ENCODE measurements at places on chromosomes 16 and 17.

DNA sequence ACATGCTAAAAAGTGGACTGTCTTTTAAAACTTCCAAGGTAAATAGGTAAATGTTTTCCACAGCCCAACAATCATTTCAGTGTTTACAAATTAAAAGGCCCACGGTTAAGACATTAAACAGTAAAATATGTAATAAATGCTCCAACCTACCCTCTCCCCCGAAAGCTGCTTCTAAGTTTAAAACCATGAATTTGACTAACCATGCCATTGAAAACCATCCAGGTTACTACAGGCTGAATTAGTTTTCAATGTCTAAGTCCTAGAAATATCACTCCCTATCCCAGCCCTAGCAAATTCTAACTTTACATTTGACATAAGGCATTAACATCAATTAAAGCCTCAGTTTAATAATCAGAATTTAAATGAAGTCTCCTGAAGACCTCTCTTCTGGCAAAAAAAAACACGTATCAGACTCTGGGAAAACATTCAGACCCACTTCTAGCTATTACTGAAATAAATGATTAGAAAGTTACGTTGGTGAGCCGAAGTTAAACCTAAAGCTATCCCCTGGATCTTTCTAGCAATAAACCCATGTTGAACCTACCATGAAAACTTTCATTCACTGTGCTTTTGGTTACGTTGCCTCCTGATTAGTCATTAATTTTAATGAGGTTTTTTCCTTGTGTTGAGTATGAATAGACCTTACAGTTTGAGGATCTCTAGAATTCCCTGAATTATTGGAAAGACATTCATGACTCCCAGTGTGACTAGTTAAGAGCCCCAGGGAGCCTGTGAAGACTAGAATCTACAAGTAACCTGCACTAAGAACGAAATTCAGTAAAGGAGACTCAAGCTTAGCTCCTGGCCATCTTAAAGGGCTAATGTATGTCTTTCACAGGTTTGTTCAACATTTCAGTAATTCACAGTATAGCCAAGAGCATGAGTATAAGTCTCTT is 1.7 kb upstream of the POLG2 start:
- no peak for DNase-seq
- H3K36me3 ChIP-seq = peaks cover 74% of the 10 kb centered on the region
- H3K4me3 ChIP-seq = no peak overlapping the region
- H3K27me3 ChIP-seq = no peaks in the 10 kb centered on the region

DNA sequence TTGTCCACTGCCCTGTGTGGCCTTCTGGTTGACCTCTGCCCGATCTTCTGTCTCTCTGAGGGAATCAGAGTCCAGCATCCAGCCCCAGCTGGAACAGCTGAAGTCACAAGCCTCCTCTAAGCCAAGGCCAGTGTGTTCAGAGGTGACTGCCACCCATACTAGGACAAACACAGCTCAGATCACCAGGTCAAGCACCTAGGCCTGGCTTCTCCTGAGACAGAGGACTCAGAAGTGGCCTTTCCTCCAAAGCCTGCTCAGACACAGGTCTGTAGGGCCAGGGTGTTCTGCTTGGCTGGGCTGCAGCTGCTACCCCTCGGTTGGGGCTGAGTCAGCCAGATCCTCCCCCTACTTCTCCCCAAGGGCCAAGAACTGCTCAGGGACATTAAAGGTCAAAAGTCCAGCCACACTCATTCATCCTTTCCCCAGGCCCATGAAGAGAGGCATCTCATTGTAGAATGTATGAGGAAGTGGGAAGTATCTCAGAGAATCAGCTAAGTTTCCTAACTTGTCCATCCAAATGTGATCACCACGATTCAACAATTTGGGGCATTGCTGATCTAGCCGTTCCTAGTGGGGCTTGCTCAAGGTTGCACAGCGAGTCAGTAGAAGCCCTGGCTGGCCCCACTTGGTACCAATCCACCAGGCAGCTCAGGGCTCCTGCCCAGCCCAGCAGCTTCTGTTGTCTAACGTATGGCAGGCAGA is 7.6 kb downstream of the SLC46A1 start:
- no peaks in the 10 kb centered on the region for H3K27me3 ChIP-seq
- no peak overlapping the region for H3K4me3 ChIP-seq
- peaks cover 48% of the 10 kb centered on the region for H3K36me3 ChIP-seq
- H3K4me1 ChIP-seq = peaks cover 5% of the 10 kb centered on the region

DNA sequence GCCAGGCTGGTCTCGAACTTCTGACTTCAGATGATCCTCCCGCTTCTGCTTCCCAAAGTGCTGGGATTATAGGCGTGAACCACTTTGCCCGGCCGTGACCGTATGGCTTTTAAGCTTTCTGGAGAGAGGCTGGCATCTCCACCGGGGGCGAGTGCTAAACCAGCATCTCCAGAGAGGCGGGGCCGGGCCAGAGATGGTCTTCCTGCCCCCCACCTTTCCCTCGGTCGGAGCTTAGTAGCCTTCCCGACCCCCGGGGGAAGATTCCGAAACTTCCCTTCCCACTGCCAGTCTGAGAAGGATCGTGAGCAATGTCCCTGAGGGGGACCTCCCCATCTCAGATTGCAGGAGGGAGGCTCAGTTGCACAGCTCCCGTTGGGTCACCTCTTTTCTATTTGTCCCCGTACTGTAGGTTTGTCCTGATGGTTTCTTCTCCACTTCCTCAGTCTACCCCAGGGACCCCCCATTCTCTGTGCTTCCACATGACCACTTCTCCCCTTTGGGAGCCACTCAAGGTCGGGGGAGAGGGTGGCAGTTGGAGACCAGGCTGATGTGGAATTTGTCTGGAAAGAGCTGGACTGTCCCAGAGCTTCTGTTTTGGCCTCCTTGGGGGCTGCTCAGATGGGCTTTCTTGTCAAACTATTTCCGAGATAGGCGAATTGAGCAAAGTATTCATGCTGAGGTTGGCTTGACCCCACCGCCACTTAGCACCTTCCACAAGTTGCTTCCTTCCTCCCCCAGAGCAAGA is 18.2 kb downstream of the IGF2BP1 start:
- peaks cover 60% of the 10 kb centered on the region for H3K27me3 ChIP-seq
- DNase-seq = no peak
- H3K36me3 ChIP-seq = no peaks in the 10 kb centered on the region
- no peak overlapping the region for H3K4me3 ChIP-seq

DNA sequence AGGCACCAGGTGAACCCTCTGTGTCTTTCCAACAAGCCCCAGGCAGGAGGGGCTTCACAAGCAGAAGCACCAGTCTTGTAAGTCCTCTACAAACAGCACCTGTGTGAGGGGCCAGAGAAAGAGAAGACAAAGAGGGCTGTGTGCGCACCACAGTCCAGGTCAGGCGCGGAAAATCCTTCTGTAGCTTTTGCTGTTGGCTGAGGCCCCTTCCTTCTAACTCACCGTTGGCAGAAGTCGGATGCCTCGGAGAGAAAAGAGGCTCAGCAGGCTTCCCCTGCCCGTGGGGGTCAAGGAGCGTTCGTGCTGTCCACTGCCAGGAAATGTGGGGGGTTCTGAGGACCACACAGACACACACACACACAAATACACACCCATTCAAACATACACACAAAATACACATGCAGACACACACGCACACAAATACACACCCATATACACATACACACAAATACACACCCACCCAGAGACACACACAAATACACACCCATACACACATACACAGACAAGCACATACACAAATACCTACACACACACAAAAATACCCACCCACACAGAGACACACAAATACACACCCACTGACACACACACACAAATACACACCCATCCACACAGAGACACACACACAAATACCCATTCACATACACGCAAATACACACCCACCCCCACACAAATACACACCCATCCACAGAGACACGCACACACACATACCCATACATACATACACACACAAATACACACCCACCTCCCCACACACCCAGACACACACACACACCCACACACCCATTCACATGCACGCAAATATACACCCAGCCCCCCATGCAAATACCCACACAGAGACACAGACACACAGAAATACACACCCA is 6.8 kb downstream of the ZG16B start:
- no peaks in the 10 kb centered on the region for H3K36me3 ChIP-seq
- H3K27ac ChIP-seq = peak overlapping the region; percentile 95
- DNase-seq = no peak

DNA sequence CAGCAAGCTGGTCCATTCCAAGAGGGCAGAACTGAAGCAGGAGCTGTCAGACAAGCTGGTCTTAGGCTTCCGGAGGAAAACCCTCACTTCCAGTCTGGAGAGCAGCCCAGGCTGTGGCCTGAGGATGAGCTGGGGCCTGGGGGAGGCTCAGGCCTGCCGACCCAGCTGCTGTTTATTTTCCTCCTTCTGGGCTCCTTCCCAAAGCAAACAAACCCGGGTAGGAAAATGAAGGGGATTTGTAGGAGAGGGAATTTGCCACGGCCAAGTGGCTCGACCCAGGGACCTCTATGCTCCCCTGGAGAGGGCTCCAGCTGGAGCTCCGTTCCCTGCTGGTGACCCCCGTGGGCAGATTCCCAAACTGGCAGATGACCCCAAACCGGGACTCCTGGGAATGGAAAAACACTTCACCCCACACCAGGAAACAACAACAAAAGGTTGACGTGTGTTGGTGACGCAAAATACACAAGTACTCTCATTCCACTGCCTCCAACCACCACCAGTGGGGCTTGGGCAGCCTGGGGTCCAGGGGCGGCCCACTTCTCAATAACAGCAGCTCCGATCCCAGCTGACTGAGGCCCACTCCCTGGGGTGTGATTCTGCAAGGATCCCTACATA is 8.8 kb downstream of the JUP start:
- DNase-seq = no peak
- no peak overlapping the region for H3K4me3 ChIP-seq
- H3K27me3 ChIP-seq = no peaks in the 10 kb centered on the region

GRCh38 chr17:78291944-78292910 is 60.8 kb downstream of the TMEM235 start:
- H3K36me3 ChIP-seq = no peaks in the 10 kb centered on the region
- H3K4me1 ChIP-seq = peaks cover 14% of the 10 kb centered on the region
- DNase-seq = peak; percentile 58
- no peak overlapping the region for H3K4me3 ChIP-seq
- H3K27ac ChIP-seq = no peak overlapping the region

GRCh38 chr17:82252511-82253178 is 20.9 kb downstream of the CSNK1D start:
- H3K36me3 ChIP-seq = peaks cover 85% of the 10 kb centered on the region
- H3K27me3 ChIP-seq = no peaks in the 10 kb centered on the region
- DNase-seq = no peak
- no peak overlapping the region for H3K27ac ChIP-seq
- H3K4me3 ChIP-seq = no peak overlapping the region
- peaks cover 7% of the 10 kb centered on the region for H3K4me1 ChIP-seq

- no peak overlapping the region for H3K4me3 ChIP-seq
- peaks cover 17% of the 10 kb centered on the region for H3K4me1 ChIP-seq
- no peaks in the 10 kb centered on the region for H3K27me3 ChIP-seq
- H3K36me3 ChIP-seq = peaks cover 21% of the 10 kb centered on the region
- no peak for DNase-seq
Measured at GRCh38 chr17:76271669-76272540, 6.8 kb downstream of the UBALD2 start.

DNA sequence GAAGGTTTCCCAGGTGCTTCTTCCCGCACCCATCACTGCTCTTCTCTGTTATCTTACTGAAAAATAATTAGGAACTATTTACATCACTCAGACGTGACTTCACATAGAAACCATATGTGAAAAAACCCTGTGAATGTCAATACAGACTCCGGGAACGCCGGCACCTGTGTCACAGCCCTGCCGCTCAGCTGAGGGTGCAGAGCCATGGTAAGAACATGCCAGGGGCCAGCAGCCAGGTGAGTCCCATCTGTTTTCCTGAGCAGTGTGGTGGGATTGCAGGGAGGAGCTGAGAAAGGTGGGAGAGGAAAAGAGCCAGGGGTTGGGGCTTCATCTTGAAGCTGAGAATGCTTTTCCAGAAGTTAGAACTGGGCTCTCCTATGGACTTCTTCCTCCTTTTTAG is 13.7 kb downstream of the FOXF1 start:
- H3K36me3 ChIP-seq = no peaks in the 10 kb centered on the region
- H3K4me1 ChIP-seq = no peaks in the 10 kb centered on the region
- no peak for DNase-seq
- no peak overlapping the region for H3K4me3 ChIP-seq
- peaks cover 57% of the 10 kb centered on the region for H3K27me3 ChIP-seq

Data from RWPE2 (cell line).